ENCODE measurements at places on chromosomes 6 and 20.

- no peak for DNase-seq
These were observed 219.6 kb upstream of the CHD6 start for GRCh38 chr20:41837669-41838224.

- no peak for DNase-seq
These were observed 89.6 kb downstream of the CDH22 start for GRCh38 chr20:46218656-46219055.

GRCh38 chr6:33578164-33578563 is 1.9 kb downstream of the BAK1 start:
- DNase-seq = peak; percentile 28

DNA sequence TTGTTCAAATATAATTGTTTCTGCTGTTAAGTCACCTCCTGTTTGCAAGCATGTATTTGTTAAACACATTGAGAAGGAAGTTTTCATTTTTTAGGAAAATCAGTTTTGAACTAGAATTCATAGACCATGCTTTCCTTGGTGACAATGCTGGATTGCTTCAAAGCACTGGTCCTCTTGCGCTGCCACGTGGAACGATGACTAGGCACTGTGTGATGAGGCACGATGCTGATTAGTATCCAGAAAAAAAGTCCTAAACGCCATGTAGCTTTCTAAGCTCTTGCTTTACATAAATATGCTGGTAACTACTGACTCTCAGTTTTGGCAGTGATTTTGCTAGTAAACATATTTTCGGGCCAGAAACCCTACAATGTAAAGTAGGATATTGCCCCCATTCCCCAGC is 11.1 kb upstream of the EXOC2 start:
- DNase-seq = no peak

Measured in activated CD4-positive, alpha-beta T cell treated with anti-CD3 and anti-CD28 coated beads for 48 hours (primary cell).